ENCODE measurements at places on chromosomes 5 and 9.
A peak's percentile ranks its signal among the peaks of the same experiment; 100 is the strongest.

GRCh38 chr9:129604766-129605163, 16.1 kb downstream of the C9orf50 start:
- no peak for DNase-seq

DNA sequence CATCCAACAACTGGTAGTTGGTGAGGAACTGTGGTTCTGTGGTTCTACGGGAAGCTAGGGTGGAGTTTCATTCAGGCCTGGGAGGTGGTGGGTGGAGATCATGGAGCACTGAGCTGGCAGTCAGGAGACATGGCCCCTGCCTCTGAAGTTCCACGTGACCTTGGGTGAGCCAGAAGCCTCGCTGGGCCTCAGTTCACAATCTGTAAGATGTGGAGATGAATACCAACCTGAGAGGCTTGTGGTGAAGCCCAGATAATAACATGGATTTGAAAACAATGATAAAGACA, 177.9 kb downstream of the MACROH2A1 start:
- DNase-seq: no peak

DNA sequence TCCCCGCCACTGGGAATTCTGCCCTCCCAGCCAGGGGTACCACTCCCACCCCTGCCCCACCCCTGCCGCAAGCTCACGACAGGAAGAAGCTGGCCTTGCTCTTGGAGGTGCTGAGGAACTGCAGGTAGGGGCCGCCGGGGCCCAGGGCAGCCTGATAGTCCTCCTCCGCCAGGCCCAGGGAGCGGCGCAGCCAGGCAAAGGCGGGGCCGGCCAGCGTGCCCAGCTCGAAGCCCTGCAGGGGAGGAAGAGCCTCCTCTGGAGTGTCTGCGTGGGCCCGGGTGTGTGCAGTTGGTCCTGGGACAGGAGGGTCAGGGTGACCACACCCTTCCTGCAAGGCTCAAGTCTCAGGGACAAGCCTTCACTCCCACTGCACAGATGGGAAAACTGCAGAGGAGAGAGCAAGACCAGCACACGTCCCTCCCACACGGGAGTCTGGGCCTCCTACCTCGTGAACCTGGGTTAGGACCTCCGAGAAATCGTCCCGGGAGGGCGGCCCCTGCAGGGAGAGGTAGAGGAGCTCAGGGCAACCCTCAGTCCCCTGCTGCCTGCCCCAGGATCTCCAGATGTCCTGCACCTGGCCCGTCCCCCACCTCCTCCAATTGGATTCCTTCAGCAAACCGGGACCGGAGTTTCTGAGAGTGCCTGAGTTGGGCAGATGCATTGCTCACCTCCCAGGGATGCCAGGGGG, 2.4 kb downstream of the PIP5KL1 start:
- DNase-seq: peak; percentile 74

GRCh38 chr9:20684875-20685696, 1.0 kb downstream of the FOCAD start:
- DNase-seq: no peak

DNA sequence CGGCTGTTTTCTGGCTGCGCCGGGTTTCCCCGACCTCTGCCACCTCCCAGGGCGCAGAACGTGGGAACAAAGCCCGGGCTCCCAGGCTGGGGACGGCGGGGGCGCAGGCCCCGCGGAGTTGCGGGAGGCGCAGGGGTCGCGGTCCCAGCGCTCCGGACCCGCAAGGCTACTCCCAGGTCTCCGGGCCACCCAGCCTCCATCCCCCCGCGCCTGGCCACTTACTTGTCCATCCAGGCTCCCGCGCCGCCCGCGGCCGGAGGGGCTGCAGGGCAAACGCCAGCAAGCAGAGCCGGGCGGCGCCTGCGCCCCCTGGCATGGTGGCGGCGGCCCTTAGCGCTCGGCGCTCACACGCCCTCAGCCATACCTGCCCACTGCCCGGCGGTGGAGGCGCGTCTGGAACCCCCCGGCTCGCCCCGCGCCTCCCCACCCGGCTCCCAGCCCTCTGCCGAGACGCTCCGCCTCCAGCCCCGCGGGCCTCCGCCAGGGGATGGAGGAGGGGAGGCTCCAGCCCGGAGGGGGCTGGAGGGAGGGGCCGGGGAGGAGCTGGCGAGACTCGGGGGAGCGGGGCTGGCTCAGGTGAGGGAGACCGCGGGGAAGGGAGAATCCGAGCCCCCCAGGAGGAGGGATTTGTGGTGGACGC, at the start of gene ADAM19:
Gene ADAM19 (minus strand): TSS at position 395 of the 640 bp plus-strand sequence. CDS start 79 bp downstream, at position 316.
- DNase-seq: peak; percentile 80

DNA sequence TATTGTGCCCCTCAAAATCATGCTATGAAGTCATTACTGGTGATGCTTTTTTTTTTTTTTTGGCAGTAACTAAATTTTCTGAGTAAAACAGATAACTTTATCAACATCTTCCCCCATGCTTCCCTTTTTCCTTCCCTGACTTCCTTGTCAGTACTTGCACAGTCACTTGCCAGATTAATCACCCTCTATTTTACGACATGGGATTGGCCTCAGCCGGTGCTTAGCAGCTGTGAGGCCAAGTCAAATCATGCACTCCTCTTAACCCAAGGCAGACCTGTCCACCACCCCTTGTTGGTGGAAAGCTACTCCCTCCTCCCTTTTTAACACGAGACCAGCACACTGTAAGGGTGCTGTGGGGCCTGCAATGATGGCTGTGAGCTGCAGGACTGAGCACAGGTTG, 118.0 kb upstream of the OTULINL start:
- DNase-seq: no peak

DNA sequence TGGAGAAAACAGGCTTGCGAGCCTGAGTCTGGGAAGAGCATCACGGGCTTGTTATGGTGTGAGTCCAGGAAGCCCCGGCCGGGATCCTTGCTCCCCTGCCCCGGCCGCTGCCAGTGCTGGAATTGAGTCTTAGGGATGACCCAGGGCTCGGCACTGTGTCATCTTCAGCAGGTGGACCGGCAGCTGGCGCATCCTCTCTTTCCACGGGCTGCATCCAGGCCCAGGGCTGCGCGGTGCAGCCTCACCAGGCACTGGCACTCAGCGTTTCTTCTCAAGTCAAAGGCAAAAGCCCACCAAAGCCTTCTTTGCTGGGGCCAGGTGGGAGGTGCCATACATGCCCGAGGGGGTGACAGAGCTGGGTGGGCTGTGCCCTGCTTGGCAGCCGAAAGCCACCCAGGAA, 46.6 kb downstream of the COL5A1 start:
- no peak for DNase-seq

DNA sequence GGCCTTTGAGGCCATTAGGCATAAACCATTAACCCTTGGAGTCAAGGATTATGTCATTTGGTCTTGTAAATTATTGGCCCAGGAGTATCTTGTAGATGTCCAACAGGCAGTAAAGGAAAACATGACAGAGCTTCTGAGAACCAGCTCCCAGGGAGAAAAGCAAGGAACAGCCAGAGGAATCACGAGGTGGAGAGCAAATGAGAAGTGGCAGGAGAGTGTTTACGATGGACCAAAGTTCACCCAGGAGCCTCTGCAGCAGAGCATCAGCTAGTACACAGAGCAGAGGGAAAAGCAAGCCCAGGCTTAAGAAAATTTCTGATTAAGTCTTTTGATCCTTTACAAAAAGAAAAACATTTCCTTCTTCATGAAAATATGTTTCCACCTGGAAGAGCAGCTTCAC, 206.2 kb downstream of the NDUFS4 start:
- DNase-seq: no peak

DNA sequence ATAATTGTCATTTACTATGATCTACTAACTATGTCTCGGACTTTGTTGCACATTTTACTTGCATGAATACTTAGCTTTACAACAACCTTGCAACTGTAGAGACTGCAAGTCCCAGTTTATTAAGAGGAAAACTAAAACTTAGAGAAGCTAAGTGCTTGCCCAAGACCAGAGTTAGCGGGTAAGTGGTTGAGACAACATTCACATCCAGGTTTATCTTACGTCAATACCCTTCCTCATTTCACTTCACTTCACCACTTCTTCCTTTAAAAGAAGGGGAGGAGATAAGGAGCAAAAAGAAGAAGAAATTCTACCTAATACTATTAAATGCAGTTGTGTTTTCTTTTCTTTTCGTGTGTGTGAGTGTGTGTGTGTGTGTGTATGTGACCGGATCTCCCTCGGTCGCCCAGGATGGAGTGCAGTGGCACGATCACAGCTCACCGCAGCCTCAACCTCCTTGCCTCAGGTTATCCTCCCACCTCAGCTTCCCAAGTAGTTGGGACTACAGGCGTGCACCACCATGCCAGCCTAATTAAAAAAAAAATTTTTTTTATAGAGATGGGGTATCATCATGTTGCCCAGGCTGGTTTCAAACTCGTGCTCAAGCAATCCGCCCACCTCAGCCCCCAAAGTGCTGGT, 37.4 kb downstream of the MEGF9 start:
- DNase-seq: no peak

DNA sequence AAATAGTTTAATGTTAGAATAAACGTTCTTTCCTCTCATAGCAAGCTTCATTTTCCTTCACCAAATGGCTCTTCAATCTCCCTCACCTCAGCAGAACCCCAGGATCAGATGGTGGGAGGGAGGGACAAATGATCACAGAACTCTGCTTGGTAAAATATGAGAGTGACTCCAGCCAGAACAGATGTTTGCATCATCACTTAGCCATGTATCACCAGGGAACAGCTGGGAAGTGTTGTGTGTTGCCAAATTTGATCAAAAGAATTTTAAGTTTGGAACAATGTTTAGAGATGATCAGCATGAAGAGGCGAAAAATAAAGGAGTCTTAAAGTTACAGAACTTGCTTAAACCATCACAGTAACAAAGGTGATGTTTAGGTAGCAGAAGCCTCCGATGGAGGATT, 115.7 kb downstream of the FRMD3 start:
- no peak for DNase-seq

DNA sequence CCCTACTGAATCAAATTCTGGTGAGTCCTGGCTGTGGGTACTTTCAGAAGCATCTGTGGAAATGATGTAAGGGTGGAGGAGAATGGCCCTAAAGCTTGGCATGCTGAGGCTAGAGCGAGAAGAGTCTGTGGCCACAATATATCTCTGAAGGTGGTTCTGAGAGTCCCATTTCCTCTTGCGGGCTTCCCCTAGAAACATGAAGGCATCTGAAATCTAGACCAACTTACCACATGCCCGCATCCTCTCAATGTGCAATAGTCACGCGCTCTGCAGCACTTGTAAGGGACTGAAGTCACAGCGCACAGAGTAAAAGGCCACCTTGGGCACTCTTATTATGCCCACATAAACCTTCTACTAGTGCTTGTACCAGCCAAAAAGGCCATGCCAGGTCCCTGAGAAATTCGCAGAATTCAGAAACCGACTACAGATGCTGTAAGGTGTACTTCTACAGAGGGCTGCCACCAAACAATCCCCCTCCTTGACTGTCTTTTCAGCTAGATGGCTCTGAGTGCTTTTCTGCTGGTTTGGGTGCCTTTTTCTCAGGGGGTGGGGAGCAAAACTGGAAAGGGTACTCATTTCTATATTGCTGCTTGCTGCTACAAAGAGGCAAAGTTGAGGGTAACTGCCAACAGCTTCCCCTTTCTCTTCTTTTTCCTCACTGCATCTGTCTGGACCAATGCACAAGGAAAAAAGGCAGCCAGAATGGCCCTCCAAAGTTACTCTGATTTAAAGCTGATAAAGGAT, 107.3 kb downstream of the ZDHHC21 start:
- no peak for DNase-seq

DNA sequence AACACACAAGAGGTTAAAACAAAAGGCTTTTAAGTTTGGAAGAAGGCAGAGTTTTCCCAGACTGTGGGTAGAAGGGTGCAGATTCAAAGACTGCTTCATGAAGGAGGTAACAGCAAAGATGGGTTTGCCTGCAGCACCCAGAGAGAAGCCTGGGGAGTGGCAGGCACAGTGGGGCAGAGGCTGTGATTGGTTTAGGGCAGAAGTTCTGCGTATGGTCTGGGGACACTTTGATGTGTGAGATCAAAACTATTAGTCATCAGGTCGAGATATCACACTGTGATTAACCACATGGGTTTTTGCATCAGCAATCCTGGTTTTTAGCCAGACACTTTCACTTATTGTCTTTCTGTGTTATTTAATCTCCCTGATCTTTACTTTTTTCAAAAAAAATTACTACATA, 188.8 kb upstream of the GLRA1 start:
- no peak for DNase-seq

DNA sequence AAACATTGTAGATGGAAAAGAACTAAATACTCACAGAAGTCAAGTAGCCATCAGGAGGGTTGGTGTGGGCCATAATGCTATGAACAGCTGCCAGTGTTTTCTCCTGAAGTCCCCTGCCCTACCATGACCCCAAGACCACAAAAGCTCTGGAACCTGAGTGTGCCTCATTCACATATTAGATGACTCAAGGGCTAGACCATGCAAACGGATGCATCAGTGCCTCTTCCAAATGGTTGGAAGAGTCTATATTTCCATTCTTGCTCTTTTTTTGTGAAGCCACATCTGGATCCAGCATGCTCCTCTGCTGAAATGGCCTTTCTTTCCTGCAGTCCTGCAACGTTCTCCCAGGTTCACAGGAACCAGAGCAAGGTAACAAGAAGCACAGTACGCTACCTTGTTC, 136.6 kb upstream of the EPB41L4A start:
- DNase-seq: no peak

DNA sequence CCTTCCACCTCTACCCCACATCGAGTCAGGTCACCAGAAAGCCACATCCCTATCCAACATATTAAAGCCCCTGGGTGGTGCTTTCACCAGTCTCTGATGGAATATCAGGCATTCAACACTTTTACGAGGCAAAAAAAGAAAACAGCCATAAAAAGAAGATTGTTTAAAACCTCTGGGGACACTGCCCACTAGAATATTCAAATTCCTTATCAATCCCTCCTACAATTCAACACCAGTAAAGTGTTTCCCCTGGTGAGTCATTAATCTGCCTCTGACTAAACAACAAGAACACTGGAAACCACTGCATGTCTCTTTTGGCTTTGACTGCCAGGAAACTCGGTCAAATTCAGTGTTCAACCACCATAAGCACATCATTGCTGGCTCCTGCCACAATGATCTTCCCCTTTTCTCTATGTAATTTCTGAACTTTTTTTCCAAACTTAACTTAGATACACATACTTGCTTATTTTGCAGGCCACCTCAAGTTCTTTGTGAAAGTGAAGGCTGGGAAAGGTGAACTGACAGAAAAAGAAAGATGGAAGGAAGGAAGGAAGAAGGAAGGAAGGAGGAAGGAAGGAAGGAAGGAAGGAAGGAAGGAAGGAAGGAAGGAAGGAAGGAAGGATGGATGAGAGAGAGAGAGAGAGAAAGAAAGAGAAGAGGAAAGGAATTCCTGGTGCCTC, 105.3 kb downstream of the PAX5 start:
- no peak for DNase-seq

DNA sequence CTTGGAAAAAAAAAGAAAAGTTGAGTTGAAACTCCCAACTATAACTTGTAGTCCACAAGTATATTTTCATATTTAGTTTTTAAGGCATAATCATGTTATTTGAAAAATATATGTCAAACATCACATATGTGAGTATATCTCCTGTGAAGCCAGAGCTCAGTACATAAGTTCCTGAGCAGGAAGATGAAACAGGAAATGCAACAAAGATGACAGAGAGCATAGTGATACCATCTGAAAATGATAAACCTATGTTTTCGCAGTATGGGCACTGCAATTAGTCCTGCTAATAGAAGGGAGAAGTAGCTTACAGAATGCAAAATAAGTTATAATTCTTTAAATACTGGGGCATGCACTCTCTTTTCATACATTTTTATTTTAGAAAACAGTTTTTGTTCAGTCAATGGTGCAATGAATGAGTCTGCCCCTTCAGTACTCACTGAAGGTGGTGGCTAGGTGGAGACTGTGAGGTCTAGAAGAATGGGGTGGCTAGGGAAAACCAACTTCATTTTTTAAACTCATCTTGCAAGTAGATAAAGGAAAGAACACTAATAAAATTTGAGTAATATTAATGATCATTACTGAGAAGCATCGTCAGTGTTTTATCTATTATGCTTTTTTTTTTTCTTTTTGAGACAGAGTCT, 54.1 kb upstream of the FYB1 start:
- DNase-seq: no peak

All from kidney (tissue), 22 donors.